ENCODE measurements at places on chromosomes 1 and 21.
A peak's percentile ranks its signal among the peaks of the same experiment; 100 is the strongest.

- DNase-seq = peak; percentile 73
These were observed 741 bp downstream of the RGS2 start for GRCh38 chr1:192809307-192810252.

- DNase-seq = no peak
These were observed 44.1 kb upstream of the ARHGEF16 start for GRCh38 chr1:3410142-3410925.

DNA sequence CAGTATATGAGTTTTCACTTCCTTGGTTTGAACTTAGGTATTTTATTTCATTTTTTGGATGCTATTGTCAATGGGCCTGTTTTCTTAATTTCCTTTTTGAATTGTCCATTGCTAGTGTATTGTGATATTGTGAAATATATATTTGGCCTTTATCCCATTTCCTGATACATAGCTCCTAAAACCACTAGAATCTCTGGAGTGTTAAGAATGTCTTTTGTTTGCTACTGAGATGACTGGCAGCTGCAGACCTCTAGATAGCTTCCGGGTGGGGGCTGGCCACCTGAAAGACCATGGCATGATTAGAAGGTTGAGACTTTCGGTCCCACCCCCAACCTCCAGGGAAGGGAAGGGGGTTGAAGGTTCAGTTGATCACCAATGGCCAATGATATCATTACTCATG, 245.4 kb downstream of the KCNJ6 start:
- no peak for DNase-seq

DNA sequence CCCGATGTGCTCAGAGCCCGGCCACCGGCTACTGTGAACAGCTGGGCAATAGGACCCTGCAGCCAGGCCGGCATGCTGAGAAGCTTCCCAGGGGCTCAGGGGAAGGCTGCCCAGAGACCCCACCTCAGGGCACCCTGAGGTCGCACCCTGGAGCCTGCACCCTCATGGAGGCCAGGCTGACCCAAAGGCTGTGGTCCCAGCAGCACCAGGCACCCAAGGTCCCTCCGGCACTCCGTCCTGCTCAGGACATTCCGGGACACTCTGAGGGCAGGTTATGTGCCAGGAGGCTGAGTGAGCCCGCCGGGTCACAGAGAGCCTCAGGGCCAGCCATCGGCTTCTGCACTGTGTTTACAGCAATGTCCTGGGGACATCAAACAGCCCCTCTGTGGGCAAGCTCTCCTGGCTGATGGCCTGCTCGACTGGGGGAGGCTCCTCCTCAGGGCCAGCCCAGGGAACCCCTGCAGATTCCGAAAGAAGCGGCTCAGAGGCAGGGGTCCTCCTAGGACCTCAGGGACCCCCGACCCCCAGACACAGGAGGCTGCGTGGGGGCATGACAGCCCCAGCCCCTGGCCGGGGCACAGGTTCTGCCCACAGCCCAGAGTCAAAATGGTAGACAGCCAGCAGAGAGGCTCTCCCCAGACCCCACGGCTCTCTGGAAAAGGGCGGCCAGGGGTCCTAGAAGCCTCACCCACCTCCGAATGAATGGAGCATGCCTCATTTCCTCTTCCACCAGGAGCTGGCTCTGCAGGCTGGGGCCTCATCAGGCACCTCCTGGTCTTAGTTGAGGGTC, 8.2 kb downstream of the SLC19A1 start:
- peak; percentile 71 for DNase-seq

- no peak for DNase-seq
These were observed 17.0 kb upstream of the KCNA10 start for GRCh38 chr1:110535985-110536384.

DNA sequence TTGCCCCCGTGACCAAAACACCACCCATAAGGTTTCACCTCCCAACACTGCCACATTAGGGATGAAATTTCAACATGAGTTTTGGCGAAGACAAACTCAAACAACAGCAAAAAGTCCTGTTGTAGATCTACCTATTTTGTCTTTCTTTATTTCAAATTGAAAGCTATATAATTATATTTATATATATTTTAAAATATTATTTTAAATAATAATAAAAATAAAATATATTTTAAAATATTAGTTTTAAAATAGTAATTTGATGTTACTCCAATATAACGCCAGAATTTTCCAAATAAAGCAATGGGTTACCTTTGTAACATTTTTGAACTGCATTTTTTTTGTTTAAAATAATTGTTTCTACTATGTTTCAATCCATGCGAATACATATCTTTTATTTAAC, 263.5 kb upstream of the USP25 start:
- DNase-seq = no peak

- DNase-seq = no peak
These were observed 83.2 kb upstream of the PBX1 start for GRCh38 chr1:164475834-164476233.

- DNase-seq = no peak
These were observed 39.3 kb downstream of the HMGB4 start for GRCh38 chr1:33903210-33903589.

DNA sequence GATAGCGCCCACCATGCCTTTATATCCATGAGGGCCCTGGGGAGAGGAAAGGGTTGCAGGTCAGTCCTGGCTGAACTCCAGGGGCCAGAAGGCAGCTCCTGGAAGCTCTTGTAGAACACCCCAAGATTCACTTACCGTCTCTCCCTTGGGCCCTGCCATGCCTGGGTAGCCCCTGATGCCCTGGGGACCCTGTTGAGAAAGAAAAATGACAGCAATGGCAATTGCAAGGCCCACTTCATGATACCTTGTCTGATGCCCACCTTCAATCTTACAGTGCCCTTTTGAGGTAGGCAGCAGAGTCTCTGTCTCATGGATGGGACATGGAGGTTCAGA, 7.0 kb downstream of the COL9A2 start:
- no peak for DNase-seq

DNA sequence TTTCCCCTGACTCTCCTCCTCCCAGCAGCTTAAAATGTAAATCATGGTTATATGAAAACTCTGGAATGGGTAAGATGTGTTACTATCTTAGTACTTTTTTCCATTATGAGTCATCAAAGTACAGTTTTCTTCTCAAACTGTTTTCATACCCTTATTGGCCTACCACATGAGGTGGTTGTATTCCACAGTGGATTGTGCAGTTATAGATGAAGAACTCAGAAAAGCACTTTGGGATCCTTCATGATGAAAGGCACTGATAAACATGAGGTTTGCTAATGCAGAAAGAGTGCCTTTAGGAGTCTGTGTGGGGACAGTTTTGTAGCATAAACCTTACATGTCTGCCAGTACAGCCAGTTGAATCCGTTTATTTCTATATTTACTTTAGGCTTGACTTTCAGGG, 32.0 kb upstream of the MYOCOS start:
- no peak for DNase-seq

DNA sequence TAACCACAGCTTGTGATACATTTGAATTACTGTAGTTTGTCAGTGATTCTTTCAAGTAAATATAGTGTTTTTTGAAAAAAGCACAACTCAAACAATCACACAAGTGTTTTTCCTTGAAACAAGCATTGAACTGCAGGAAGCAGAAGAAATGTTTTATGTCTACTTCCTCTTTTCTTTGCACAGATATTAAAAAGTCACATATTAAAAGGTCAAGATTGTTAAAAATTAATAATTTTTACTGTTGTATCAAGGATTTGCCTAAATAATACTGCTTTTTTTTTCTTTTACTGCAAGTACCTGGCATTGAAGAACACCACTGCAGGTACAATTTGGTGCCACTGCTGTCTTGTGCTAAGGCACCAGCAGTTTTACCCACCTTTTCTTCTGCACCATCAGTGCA, 214.2 kb upstream of the C1orf105 start:
- DNase-seq = no peak

- DNase-seq = no peak
These were observed 464.5 kb downstream of the MATN1 start for GRCh38 chr1:30258876-30259275.

- DNase-seq = no peak
These were observed 16.7 kb downstream of the SPATA21 start for GRCh38 chr1:16420424-16421118.

GRCh38 chr1:212512816-212513559, 80.3 kb downstream of the NENF start:
- no peak for DNase-seq

GRCh38 chr1:248885646-248886045, 20.4 kb upstream of the PGBD2 start:
- DNase-seq = no peak

GRCh38 chr1:217897100-217897499, 266.0 kb downstream of the SPATA17 start:
- DNase-seq = no peak

- DNase-seq = no peak
These were observed 28.9 kb upstream of the RUNX1 start for GRCh38 chr21:35077975-35078374.

DNA sequence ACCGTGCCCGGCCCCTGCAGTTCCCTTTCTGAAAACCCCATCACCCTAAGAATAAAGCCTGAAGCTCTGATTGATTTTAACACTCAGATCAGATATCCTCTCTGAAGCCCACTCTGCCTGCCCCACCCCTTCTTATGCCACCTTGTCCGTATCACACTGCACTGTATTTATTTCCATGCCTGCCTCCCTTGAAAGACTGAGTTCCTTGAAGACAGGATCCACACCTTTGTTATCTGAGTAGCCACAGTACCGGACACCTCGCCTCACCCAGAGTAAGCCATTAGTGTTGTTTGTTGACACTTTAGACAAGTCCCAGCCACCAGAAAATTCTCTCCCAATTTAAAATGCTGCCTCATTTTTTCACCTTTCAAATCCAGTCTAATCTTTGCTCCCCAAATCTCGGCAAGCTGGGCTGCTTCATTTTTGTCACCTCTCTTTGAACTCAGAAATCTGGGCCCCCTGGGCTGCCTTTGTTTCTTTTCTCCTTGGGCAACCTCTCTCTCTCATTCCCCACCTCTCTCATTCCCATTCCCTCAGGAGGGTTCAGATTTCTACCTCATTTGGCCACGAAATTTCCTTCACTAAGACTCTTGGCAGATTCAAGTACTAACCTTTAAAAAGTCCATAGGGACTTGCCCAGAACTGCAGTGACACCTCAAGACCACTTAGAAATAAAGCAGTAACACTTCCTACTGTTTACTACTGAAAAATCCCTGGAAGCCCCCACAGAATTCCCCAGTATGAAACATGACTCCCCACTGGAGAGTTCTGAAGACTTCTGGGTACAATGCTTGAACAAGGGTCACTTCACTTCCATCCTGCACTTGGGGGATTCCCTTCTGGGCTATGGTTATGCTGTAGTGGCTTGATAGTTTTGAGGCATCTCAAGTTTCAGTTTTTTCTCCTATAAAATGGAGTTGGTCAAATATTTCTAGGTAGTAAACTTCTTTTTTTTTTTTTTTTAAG, 8.7 kb upstream of the PPP1R15B start:
- DNase-seq = no peak

- DNase-seq = no peak
These were observed 559.6 kb upstream of the ADAMTS5 start for GRCh38 chr21:27526451-27526850.

- no peak for DNase-seq
These were observed 70.0 kb downstream of the BCAR3 start for GRCh38 chr1:93611668-93612067.

DNA sequence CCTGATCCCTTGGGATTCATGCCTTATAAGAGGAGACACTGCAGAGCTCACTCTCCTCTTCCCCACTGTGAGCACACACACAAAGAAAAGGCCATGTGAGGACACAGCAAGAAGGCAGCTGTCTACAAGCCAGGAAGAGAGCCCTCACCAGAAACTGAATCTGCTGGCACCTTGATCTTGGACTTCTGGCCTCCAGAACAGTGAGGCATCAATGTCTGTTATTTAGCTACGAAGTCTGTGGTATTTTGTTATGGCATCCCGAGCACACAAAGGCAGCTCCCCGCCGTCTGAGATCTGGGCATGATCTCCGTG, 47.1 kb upstream of the RPL11 start:
- no peak for DNase-seq

GRCh38 chr1:160402001-160402795, 1.8 kb downstream of the VANGL2 start:
- no peak for DNase-seq

GRCh38 chr1:47569681-47570470, 132.0 kb downstream of the FOXD2 start:
- no peak for DNase-seq

DNA sequence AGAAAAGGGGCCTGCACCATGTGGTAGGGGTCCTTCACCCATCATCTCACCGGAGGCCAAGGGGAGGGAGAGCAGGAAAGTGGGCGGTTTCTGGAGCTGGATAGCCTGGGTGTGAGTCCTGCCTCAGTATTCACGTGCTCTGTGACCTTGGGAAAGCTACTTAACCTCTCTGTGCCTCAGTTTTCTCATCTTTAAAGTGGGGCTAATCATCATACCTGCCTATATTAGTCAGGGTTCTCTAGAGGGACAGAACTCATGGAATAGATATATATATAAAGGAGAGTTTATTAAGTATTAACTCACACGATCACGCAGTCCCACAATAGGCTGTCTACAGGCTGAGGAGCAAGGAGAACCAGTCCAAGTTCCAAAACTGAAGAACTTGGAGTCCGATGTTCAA, 78.7 kb downstream of the FBXO2 start:
- no peak for DNase-seq

DNA sequence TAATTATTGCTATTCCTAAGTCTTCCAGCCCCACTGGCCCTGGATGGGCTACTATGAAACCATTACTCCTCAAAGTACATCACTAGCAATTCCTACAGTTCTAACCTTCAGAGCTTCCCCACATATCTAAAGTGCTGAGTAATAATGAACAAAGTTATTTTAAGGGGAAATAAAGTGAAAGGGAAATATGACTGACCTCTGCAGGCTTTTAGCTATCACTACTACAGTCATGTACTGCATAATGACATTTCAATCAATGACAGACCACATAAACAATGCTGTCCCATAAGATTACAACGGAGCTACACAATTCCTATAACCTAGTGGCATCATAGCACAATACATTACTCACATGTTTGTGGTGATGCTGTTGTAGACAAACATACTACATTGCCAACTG, 32.5 kb upstream of the ASPM start:
- no peak for DNase-seq

GRCh38 chr1:25645637-25646400, 29.2 kb downstream of the MAN1C1 start:
- no peak for DNase-seq

DNA sequence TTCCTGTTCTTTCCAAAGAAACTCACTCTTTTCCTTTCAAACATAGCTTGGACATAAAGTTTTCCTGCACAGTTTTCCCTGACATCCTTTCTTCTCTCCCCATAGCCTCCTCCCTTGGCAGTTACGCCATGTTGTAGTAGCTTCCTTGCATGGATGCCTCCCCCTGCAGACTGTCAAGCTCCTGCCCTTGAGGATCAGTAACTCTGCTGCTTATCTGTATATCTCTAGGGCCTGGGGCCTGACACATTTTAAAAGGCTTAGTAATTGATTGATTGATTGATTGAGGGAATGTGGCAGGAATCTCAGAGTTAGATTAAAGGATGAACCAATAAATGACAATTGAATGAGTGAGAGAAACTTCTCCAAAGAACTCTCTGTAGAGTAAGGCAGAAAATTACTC, 143.7 kb downstream of the NEK7 start:
- no peak for DNase-seq

GRCh38 chr1:208069908-208070307, 159.0 kb upstream of the CD34 start:
- no peak for DNase-seq

All from Right ventricle myocardium inferior (tissue), 1 donor.